ENCODE measurements at places on chromosomes 3 and 15.
A peak's percentile ranks its signal among the peaks of the same experiment; 100 is the strongest.

DNA sequence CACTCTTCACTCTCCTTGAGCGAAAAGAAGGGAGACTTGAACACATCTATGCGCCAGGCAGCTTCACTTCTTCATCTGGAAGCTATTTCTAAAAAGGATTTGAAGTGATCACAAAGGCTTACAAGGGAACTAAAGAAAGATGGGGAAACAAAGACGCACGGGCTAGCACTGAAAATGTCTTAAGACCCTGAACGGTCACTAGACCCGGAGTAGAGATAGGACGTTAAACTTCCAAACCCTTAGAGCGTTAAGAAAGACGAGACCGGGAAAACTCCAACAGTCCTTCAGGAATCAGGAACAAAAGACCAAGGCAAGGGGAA lies 47.5 kb upstream of the EPHB3 start:
- DNase-seq: no peak

- DNase-seq: peak; percentile 58
Measured at GRCh38 chr3:55203006-55203405, 275.1 kb upstream of the LRTM1 start.

- DNase-seq: no peak
Measured at GRCh38 chr15:64582202-64582601, 121.8 kb downstream of the ZNF609 start.

DNA sequence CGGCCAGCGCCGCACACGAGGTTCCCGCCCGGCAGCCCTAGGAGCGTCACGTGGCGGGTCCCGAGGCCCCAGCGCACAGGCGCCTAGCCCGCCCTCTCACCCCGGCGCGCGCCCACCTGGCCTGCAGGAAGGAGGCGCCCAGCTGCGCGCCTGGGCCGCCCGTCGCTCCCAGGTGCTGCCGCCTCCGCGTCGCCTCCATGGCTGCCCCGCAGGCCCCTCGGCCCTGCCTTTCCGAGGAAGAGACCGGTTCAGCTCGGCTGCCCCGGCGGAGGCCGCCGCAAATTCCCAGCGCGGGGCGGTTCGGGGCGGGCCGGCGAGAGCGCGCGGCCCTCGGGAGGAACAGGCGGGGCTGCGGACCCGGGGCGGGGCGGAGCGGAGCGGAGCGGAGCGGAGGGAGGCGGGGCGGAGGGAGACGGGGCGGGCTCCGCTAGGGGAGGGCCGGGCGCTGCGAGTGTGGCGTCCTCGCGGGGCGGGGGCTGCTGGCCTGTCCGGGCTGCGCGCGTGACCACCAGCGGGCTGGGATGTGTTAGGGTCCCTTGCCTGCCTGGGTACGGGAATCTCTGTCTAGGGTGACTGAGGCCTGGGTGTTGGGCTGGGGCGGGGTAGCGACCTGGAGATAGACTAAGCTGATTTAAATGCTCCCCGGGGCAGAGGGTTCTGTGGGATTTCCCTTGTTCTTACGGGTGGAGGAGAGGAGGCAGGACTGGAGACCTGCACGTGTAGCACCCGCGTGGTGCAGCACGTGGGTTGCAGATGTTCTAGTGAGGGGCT lies at the start of gene CLN6:
CLN6 (minus strand) TSS at position 343 of the 771 bp plus-strand sequence; CDS start at position 199, 144 bp downstream.
- peak; percentile 92 for DNase-seq

DNA sequence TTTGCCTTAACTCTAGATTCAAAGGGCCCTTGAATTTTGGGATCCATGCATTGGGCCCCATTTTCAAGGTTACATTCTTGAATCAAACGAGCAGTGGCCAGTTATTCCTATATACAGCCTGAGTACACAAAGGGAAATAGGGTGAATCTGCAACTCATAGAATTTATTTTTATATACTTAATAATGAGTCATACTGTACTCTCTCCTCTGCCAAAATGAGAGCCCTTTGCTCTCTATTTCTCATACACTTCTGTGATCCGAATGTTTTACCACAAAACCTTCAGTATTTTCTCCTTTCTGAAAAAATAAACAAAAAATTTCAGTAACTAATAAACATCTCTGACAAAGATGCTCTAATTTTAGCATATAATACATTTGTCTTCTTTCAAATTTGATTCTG lies 116.7 kb downstream of the SERPINI1 start:
- no peak for DNase-seq

DNA sequence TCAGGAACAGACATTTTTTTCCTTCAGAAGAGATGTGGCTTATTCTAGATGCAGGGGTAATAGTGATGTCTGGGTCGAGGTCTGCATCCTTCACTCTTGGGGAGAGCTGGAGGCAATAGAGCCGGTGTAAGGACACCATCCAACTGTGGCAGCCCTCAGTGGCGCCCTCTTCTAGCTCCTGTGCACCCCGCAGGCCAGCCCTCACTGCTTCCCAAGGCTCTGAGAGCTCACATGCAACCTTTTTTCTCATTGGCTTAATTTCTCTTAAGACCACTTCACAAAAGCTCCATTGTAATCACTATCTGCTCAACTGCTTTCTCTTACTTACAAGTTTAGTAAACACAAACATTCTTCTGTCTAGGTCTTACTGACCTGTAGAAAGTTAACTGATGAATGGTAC lies 3.9 kb upstream of the VPS8 start:
- no peak for DNase-seq

DNA sequence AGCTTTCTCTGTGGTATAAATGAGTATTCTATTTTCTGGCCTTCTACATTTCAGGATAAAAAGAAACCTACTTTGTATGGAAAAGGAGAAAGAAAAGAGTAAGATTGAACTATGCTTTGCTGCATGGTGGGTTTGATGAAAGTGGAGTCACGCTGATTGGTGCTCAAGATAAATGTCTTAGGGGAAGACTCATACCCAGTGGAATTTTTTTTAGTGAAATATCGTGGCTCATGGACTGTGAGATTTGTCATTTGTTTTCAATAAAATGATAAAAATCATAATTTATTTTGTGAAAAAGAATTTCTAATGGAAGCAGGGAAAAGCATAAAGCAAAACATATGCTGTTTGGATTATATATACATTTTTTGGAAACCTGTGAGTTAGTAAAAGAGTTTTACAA lies 292.5 kb downstream of the ZPLD1 start:
- DNase-seq: no peak

GRCh38 chr15:55224892-55225291 lies 28.2 kb upstream of the RSL24D1 start:
- no peak for DNase-seq

DNA sequence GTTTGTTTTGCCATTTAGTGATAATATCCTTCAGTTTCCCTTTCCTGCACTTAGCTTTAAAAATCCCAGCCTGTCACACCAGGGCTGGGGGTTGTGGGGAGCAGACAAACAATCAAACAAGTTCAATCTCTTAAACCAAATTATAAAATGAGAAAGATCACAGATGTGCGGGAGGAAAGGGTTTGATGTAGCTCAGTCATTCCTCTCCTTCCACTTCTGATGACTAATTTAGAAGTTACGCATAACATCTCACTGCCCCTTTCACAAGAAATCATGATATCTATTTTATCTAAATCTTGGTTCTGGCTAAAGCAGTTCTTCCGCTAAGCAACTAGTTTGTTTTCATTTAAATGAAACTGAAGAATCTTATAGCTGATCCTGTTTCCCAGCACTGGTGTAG lies 34.1 kb upstream of the ATG7 start:
- peak; percentile 86 for DNase-seq

DNA sequence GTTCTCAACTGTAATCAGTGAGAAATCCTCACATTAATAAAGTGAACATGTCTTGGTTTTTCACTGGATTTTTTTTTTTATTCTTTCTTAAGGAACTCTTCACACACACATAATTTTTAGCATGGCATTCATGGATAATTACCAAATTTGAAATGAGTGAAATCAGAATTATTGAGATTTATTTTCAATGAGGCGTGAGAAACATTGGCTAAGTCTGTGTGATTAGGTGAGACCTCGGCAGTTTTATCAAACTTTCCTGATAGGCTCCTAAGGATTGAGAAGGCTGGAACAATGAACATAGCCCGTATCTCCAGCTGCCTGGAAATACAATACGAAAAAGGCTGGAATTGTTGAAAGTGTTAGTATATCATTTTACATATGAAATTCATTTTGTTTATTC lies 35.5 kb downstream of the MDFIC2 start:
- DNase-seq: no peak

DNA sequence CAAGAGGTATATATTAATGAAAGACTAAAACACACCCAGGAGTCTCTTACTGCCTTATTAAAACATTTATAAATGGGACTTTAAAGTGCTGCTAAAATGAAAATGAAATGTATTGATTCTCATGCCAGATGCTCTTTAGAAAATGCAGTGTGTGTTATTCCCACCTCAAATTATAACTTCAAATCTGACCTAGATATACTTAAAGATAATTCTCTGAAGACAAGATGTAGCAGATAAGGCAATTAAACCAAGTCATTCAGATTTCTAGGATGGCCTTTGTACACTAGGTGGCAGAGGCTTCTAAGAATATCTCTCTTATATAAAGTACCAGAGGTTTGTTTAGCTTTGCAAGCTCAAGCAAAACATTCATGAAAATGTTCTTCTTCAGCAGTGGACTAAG lies 26.9 kb upstream of the GOLGA8B start:
- DNase-seq: no peak

- DNase-seq: no peak
Measured at GRCh38 chr15:73782344-73782959, 29.3 kb upstream of the INSYN1 start.

DNA sequence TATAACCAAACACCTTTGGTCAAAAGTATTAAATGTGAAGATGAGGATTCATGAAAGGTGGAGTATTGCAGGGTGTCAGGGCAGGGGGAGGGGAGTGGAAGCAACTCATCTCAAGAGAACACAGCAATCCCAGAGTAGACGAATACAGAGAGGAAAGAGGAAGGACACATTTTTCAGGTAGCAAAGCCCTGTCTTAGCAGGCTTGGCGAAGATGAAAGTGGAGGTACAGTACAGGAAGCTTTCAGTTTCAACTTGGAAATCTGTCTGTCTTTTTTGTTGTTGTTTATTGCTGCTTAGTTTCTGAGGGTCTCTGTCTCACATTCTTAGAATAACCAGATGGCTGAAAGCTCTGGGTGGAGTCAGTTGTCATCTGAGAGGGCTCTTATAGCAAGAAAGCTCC lies 80.8 kb upstream of the GPR149 start:
- DNase-seq: no peak

- DNase-seq: peak; percentile 88
Measured at GRCh38 chr15:89002281-89002761, 85.9 kb upstream of the ABHD2 start.

DNA sequence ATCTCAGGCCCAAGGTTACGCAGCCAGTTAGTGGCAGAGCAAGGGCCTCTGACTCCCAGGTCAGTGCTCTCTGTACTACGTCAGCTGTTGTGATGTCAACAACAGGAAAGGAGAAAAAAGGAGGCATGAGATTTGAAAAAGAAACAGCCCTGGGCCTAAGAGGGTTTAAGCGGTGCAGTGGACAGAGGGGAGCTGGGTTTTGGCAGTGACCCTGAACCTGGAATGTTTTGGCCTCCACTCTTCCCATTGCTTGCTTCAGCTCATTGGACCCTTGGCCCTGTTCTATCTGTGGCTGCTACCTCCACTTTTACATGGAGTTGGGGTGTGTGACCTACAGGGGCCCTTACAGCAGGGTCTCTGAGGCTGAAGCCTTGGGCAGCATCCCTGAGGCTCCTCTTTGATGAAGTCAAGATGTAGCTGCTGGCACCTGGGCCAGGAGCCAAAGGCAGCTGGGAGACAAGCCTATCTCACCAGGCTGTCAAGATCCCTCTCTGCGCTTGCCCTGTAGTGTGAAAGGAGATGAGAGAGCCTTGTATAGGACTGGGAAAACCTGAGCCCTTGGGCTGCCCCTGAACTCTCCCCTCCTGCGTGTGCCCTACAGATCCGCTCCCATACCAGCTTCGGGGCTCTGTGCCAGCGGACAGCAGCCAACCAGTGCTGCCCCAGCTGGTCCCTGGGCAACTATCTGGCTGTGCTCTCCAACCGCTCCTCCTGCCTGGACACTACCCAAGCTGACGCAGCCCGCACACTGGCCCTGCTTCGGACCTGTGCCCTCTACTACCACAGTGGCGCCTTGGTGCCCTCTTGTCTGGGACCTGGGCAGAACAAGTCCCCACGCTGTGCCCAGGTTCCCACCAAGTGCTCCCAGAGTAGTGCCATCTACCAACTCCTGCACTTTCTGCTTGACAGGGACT lies 8.7 kb downstream of the DISP2 start:
- DNase-seq: no peak

DNA sequence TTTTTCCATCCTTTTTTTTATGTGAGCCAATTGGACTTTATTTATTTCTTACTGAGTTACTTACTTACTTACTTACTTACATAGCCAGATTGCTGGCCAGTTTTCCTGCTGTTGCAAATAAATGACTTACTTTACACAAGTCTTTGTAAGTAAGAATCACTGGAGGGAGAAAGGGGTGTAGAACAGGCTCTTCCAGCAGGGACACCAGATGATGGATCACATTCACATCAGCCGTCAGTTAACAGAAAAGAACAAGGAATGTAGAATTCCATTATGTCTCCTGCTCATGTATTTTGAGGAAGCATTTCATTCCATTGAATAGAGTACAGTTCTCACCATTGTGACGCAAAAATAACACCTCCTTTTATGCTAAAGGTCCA lies 188.6 kb downstream of the FNDC3B start:
- no peak for DNase-seq

DNA sequence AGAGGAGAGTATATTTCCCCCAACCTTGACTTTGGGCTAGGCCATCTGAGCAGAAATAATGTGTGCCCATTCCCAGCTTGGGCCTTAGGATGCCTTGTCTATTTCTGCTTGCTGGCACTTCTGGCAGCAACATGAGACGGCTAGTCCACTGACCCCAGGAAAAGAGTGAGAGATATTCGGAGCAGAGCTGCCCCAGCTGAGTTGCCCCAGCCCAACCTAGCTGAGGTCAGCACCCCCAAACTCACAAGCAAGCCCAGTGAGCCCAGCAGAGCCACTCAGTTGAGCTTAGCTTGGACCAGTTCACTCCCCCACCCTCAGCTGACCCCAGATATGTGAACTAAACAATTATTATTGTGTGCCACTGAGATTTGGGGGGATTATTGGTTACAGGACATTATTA lies 20.2 kb downstream of the ITGA11 start:
- DNase-seq: peak; percentile 20

GRCh38 chr3:66048051-66048395 lies 9.3 kb upstream of the MAGI1 start:
- no peak for DNase-seq

DNA sequence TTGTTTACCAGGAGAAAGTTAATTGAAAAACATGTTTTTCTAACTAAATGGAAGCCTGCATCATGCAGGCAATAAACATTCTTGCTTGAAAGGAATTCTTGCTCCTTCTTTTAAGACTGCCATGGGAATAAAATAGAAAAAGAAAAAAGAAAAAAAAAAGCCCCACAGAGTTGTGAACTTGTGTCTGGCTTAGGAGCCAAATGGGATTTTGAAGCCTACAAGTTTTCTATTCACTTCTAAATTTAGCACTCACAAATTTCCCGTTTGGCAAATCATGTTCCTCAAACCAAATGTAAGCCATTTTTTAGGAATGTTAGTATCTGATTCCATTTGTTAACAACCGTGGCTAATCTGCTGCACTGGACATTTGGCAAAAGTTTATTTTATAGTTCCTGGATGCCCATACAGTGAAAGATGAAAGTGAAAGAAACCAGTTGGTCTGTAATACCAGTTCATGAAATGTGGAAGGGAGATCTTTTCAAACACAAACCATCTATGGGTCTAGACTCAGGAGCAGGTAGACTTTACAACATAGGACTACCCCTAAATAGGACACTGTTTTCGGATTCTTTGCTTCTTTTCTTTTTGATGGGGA lies 133.8 kb upstream of the GMNC start:
- DNase-seq: no peak

- DNase-seq: no peak
Measured at GRCh38 chr3:13542142-13542541, 6.8 kb upstream of the FBLN2 start.

GRCh38 chr15:61063875-61064320 lies 165.2 kb downstream of the RORA start:
- DNase-seq: no peak

All from SJSA1 (cell line).